ENCODE measurements at places on chromosomes 7 and 10. TPM values are rescaled to one million over a fixed set of nuclear protein-coding genes. Genes with fewer than 3 reads are reported as not detected.
A peak's percentile ranks its signal among the peaks of the same experiment; 100 is the strongest.

GRCh38 chr10:70866424-70866823 lies 21.9 kb downstream of the PCBD1 start:
- DNase-seq = no peak
- no peaks in the 10 kb centered on the region for H3K36me3 ChIP-seq
- peak overlapping the region; percentile 63 for H3K27ac ChIP-seq
- no peaks in the 10 kb centered on the region for H3K27me3 ChIP-seq

- H3K4me1 ChIP-seq = no peaks in the 10 kb centered on the region
- no peaks in the 10 kb centered on the region for H3K36me3 ChIP-seq
- peak; percentile 46 for DNase-seq
- H3K27ac ChIP-seq = no peak overlapping the region
Observed at GRCh38 chr7:156156734-156157408, 344.6 kb upstream of the SHH start.

GRCh38 chr7:33813331-33813730 lies 92.0 kb upstream of the BMPER start:
- H3K27me3 ChIP-seq = no peaks in the 10 kb centered on the region
- H3K27ac ChIP-seq = no peak overlapping the region
- H3K36me3 ChIP-seq = no peaks in the 10 kb centered on the region

- no peak overlapping the region for H3K4me3 ChIP-seq
- H3K4me1 ChIP-seq = peaks cover 16% of the 10 kb centered on the region
- no peak overlapping the region for H3K27ac ChIP-seq
- H3K27me3 ChIP-seq = no peaks in the 10 kb centered on the region
Observed at GRCh38 chr10:114375047-114375446, 29.3 kb downstream of the AFAP1L2 start.

VENTX gene
- not detected for total RNA-seq

HUS1 gene
- 15.2 TPM for total RNA-seq

NEUROG3 gene
- not detected for total RNA-seq
